ENCODE measurements at places on chromosomes 12 and 14.

GRCh38 chr12:38555620-38556591, 239.3 kb downstream of the ALG10B start:
- peak; percentile 34 for DNase-seq

DNA sequence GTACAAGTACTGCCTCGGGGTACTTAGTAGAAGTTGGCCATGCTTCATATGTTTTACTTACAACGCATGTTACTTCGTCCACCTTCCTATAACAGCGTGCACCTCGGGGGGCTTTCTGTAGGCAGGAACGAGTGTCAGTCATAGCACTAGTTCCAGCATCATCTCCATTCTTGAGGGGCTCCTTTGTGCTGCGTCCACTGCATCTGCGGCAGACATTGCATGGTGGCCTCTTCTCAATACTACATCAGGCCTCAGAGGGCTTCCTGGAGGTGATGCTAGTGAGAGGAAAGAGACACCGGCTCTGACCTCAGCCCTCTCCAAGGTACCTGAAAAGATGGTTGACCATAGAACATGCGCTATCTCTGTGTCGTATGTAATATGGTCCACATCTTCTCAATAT, 121.2 kb upstream of the RTL1 start:
- no peak for DNase-seq

GRCh38 chr12:129964826-129965457, 61.1 kb upstream of the TMEM132D start:
- peak; percentile 9 for DNase-seq

GRCh38 chr14:39060818-39061437, 42.1 kb downstream of the SEC23A start:
- no peak for DNase-seq

DNA sequence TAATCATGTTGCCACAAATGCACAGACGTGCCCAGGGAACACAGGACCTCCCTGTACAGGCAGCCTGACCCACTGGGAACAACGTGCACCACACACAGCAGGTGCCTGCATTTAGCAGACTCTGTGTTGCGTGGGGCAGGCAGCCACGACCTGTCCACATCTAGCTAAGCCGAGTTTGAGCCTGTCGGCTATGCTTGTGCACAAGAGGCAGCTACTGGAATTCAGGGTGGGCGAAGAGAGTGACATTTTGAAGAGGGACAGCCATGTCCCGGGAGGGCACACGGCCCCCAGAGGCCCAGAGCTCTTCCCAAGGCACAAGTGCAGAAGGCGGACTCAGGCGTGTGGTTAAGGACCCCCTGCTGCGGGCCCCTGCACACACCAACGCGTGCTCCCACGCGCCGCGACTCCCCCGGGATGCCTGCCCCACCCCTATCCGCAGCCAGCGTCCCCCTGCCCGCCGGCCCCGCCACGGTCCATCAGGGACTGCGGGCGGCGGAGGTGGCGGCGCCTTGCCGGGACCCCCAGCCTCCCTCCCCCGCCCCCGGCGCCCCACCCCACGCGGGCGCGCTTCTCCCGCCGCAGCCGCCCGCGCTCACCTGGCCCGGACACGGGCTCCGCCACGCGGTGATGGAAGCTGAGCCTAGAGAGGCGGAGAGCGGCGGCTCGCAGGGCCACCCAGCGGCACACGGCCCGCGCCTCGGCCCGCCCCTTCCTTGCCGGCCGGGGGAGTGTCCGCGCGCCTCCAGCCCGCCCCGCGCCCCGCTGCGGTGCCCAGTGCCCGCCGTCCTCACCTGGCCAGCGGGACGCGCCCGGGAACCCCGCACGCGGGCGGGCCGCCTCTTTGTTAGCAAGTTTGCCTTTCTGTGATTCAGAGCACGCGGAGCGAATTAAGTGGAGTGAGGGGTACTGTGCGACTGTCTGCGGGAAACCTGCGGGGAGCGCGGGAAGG, 125.3 kb upstream of the PRMT8 start:
- DNase-seq = peak; percentile 75

- no peak for DNase-seq
Measured at GRCh38 chr12:49225576-49226166, 36.8 kb upstream of the TUBA1A start.

DNA sequence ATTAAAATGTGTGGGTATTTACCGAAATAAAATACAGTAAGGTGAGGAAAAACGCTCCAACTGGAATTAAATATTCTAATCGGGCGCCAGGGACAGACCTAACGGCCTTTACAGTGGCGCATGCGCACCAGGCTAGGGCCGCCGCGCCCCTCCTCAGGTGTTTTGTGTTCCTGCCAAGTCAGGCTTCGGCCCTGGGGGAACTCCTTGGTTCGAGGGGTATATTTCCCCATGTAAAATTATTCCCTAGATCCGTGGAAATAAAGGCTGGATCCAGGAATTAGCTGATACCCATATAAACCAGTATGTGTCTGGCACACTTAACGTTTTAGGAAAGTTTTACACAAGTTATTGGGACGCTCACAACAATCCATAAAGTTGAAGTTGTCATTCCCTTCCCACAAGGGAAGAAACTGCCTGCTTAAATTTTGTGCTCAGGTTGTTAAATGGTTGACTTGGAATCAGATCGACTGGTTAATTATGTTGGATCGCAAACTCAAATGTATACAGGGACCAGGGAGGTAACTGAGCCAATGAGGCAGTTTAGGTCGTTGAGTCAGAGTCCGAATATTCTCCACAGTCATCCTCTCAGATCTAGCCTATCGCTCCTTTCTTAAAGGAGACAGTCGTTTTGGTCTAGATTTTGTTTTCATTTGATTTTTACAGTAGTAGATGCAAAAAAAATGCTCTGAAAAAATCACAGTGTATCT, 621 bp upstream of the ANAPC7 start:
- peak; percentile 75 for DNase-seq

DNA sequence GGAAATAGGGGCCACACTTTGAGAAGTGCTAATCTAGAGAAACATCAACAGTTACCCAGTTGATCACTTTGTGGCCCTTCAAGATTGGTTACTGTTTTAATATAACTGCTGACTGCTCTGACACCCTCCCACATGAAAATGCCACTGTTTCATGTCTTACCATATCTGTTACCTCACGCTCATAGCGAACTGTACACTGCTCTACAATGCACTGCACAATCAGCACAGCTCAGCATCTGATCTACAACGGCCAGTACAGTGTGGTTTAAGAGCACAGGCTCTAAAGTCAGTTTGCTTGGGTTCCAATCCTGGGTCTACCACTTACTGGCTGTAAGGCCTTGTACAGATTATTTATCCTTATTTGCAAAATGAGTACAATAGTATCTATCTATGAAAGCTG, 39.1 kb downstream of the SPPL3 start:
- no peak for DNase-seq

GRCh38 chr14:34252227-34252626, 209.8 kb downstream of the SPTSSA start:
- no peak for DNase-seq

- DNase-seq = no peak
Measured at GRCh38 chr14:64340560-64341196, 46.5 kb upstream of the ESR2 start.

GRCh38 chr14:98742001-98742400, 530.0 kb downstream of the BCL11B start:
- no peak for DNase-seq

DNA sequence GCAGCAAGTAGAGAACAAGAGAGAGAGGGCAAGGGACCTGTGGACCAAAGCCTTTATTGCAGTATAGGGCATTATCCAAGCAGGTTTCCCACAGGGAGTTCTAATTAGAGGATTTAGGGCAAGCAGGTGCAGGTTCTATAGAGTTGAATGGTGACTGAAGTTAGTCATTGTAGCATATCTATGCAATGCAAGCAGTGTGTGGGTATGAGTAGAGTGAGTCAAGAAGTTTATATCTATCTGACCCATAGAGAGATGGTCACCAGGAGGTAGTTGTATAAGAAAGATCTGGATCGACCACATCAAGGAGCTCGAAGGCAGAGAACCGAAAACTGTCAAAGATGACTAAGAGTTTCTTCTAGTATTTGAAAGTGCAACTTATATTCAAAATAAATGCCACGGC, 167.3 kb downstream of the PLCZ1 start:
- DNase-seq = no peak

GRCh38 chr14:105533811-105534498, 7.6 kb downstream of the TMEM121 start:
- DNase-seq = no peak

DNA sequence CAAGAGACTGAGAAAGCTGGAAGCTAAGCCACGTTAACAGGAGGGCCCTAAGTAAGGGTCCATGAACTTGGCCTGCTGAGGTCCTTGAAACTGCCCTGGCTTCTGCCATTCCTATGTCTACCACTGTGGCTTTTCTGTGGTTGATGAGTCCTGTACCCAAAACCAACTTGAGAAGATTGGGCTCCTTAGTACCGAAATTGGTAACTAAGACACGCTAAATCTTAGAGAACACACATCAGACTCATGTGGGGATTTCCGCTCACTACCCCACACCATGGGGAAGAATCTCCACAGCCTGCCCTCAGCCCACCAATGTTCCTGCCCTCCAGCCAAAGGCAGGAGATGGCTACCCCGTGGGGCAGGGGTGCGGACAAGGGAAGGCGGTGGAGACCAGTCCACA, 232.9 kb downstream of the SPTSSA start:
- no peak for DNase-seq

- no peak for DNase-seq
Measured at GRCh38 chr14:82341261-82341810, 807.7 kb upstream of the SEL1L start.

DNA sequence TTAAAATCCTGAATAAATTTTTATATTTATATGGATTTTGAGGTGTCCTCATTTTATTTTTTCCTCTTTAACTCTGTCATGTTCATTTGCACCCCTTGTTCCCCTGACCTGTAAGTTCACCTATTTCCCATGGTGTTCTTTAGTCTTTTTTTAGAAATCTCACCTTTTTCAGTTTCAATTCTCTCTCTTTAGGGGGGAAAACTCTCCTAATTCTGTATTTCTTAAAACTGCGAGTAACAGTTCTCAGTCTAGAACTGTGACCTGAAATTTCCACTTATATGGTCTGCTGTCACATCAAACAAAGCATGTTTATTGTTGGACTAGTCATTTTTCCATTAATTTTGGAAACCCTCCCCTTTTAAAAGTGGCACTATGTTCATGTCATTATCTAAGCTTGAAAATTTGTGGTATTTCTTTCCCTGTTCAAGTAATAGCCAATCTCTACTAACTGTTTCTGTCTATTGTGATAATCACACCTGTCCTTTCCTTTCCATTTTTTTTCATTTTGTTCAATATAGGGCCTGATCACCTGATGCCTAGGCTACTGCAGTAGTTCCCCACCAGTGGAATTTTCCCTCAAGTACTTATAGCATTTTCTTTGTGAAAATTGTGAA, 14.0 kb upstream of the FBXO33 start:
- no peak for DNase-seq

GRCh38 chr12:12081836-12082497, 11.2 kb downstream of the BCL2L14 start:
- DNase-seq = peak; percentile 50

- peak; percentile 76 for DNase-seq
Measured at GRCh38 chr12:54016478-54016964, 7.7 kb downstream of the HOXC8 start.

DNA sequence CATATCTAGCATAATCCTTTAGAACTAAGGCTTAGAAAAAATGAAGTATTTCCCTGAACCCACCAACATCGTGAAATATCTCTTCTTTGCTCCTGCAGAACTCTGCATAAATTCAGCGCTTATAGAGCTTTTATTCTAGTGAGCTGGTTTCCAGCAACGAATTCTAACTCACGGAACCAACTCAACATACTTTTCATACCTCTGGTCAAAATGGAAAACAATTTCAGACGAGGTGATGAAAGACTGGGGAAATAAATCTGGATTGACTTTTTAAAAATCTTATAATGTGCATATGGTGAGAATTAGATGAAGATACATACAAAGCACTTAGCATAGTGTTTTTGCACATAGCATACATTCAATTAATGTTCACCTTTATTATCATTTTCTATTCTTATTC, 62.6 kb upstream of the BBS10 start:
- DNase-seq = no peak

GRCh38 chr12:27982951-27983350, 10.4 kb upstream of the PTHLH start:
- no peak for DNase-seq

DNA sequence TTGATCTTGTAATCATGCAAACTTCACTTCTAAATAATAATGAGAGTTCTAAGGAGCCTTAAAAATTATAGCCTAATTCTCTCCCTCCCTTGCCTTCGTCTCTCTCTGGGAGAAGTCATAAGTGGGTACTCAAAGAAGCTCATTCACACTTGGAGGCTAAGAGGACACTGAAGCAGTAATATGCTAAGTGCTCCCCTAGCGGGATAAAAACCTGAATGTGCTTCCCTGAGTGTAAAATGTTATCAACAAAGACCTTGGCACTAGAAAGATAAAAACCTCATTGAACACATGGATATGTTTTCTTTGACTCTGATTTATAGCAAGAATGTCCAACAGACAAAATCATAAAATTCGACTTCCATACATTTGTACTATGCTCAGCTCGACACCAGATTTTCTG, 337.9 kb upstream of the NOVA1 start:
- no peak for DNase-seq

GRCh38 chr14:59925797-59926196, 5.9 kb downstream of the LRRC9 start:
- no peak for DNase-seq

DNA sequence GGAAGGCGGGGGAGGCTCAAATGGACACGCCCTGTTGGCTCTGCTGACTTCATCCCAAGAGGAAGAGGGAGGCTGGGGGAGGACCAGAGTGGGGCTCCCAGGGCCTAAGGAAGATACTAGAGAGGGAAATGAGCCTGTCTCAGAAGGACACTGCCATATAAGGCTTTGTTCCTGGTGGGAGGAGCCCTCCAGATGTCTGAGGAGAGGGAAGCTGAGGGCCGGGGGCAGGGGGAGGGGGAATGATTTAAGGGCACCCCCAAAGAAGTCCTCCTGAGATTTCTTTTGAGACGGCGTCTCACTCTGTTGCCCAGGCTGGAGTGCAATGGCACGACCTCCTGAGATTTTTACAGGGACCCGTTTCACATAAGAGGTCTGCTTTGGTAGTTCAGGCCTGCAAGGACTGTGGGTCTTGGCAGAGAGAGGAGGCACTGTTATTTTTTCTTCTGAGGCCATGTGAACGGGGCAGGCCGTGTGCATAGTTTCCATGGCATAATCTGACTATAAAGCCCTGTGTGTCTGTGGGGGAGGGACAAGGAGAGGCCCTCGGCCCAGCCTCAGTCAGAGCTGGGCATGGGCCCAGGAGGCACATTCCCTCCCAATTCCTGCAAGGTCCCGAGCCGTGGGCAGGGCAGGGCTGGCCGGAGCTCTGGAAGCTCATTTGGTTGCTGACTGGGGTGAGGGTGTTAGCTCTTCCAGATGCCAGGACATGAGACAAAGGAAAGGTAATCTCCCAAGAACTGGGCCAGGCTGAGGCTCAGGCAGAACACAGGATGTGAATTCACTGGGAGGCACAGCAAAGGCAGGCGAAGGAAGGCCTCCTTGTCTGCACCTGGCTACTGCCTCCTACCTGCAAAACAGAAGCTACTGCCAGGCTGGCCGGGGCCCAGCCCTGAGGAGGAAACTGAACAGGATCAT, 22.2 kb upstream of the PLEKHG3 start:
- no peak for DNase-seq
